ENCODE measurements at places on chromosomes 11 and 22.

DNA sequence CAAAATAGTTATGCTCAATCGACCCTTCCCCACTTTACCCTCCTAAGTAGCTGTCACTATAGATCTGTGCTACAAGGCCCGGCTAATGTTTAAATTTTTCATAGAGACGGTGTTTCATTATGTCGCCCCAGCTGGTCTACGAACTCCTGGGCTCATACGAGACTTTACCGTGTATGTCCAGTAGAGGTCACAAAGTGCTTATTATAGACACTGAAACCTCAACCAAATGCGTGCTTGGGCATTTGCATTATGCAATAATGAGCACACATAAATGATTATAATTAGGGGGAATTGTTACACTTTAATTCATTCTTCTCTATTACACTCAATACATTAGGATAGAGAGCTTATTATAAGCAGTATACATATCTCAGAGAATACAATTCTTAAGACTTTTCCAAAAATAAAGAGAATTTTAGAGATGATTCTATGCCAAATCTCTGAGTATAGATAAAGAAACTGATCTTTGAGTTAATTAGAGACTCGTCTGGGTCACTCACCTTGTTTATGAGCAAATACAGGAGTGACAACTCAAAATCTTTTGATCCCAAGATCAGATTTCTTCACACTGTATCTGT, 12.5 kb upstream of the MRPL16 start:
- DNase-seq, result no peak

DNA sequence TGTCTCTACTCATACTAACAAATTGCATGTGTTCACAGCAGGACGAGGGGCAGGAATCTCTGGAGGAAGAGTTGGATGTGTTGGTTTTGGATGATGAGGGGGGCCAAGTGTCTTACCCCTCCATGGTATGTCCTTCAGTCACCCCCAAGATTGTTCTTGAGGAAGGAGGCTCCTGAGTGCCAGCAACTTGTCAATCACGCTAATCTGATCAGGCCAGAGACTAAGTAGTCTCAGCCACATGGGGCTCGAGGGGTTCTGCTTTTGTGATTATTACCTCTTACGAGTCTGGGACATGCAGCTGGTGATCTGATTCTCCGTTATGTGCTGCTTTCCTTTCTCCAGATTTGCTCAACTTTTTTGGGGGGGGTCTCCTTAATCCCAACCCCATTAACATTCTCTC, 54.3 kb downstream of the CTNND1 start:
- no peak for DNase-seq

- DNase-seq, result no peak
These were observed 105.6 kb upstream of the ALDH3B2 start for GRCh38 chr11:67780056-67780455.

DNA sequence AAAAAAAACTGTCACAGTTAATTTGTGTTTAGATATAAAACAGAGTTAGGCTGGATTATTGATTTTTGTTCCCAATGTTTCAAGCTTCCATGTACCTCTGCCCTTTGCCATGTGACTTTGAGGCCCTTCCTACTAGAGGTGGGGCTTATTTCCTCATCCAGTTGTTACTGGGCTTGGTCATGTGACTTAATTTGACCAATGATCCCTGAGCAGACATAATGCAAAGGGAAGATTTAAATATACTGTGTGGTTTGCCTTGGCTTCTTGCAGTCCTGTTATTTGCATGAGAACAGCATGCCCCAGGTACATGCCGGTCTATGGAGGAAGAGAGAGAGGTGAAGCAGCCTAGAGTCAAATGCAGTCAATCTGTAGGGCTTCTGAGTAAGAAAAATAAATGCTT, 347.0 kb downstream of the MIAT start:
- DNase-seq, result no peak

- no peak for DNase-seq
These were observed 18.1 kb upstream of the SCN3B start for GRCh38 chr11:123672568-123672967.

GRCh38 chr22:44192098-44192815, 11.5 kb downstream of the PARVG start:
- DNase-seq, result peak; percentile 34

GRCh38 chr11:70226183-70226582, 23.1 kb downstream of the FADD start:
- DNase-seq, result no peak

GRCh38 chr11:33761471-33761870, 12.8 kb downstream of the FBXO3 start:
- DNase-seq, result no peak

DNA sequence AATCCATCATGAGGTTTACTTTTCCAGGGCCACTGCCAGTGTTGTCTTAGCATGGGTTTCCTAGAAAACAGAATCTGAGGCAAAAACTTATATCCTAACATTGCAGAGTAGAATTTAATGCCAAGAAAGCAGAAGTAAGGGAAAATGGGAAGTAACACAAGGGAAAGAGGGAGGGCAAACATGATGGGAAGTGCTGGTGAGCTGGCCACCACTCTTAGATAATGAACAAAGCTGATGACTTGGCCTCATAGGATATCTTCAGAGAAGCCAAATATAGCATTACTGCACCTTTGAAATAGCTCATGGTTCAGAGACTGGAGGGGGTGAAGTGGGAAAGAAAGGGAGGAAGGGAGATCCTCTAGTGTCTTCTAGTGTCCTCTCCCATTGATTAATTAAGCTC, 24.8 kb upstream of the CALCB start:
- DNase-seq, result no peak

GRCh38 chr11:44708523-44709280, 18.1 kb upstream of the TSPAN18 start:
- DNase-seq, result no peak

- no peak for DNase-seq
These were observed 20.9 kb downstream of the KREMEN1 start for GRCh38 chr22:29093501-29094300.

DNA sequence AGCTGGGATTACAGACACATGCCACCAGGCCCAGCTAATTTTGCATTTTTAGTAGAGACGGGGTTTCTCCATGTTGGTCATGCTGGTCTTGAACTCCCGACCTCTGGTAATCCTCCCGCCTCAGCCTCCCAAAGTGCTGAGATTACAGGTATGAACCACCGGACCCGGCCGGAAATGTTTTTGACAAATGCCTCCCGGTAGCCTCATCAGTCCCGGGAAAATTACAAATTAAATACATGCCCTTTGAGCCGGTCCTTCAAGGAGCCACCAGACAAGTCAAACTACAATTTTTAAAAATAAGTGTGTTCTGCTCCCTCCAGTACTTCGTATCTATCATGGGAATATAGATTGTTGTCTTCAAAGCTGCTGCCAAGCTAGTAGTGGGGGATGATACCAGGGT, 17.5 kb downstream of the WBP2NL start:
- no peak for DNase-seq

DNA sequence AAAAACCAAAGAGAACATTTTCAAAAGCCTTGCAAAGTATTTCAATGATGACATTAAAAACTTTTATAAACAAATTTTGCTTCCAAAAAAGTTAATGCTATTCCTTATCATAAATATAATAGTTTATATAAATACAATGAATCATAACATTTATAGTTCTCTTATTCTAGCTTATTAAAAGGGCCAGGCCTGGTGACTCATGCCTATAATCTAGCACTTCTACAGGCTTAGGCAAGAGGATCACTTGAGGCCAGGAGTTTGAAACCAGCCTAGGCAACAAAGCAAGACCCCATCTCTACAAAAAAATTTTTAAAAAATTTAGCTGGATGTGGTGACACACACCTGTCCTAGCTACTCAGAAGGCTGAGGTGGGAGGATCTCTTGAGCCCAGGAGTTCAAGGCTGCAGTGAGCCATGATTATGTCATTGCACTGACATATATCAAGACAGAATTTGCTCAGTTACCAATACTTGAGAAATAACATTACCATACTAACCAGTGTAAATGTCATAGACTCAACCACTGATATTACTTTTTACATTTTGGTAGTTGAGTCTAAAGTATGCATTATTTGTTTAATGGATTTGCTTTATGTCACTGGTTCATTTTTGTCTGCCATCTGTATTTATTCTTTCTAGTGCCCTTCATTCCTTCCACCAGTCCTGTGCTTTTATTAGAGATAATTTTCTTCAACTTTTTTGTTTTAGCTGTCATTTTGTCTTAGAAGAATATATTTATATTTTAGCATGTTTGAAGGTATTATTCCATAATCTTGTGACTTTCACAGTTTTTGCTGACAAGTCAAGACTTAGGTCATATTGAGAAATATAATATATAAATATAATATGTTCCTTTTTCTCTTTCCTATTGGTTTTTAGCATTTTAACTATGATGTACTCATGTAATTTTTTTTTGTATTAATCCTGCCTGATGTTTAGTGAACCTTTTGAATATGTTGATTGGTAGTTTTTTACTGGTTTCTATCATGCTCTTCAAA, 56.2 kb downstream of the CYP2R1 start:
- no peak for DNase-seq

Data from memory B cell (primary cell).